Breast epithelium (tissue), 4 donors: ENCODE measurements at places on chromosomes 7 and 10.
A peak's percentile ranks its signal among the peaks of the same experiment; 100 is the strongest.

GRCh38 chr7:127782654-127783559 lies 130.9 kb downstream of the SND1 start:
- no peak for DNase-seq

DNA sequence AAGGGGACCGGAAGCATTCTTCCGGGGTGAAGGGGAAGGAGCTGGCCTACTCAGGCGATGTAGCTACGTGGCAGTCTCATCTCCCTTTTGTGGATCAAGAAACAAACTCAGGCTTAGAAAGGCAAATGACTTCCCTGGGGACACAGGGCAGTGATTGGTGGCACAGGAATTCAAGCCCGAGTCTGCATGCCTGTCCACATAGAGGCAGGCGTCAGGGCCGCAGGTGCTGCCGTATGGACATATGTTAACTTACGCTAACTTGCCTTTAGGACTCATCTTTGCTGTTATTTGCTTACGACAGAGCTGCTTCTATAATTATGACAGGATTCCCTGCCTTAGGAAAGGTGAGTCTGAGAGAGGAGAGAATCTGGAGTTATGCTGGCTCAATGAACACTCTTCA lies 42.3 kb upstream of the KLF6 start:
- DNase-seq, result no peak

GRCh38 chr7:80243425-80243824 lies 108.8 kb downstream of the GNAI1 start:
- DNase-seq, result no peak

DNA sequence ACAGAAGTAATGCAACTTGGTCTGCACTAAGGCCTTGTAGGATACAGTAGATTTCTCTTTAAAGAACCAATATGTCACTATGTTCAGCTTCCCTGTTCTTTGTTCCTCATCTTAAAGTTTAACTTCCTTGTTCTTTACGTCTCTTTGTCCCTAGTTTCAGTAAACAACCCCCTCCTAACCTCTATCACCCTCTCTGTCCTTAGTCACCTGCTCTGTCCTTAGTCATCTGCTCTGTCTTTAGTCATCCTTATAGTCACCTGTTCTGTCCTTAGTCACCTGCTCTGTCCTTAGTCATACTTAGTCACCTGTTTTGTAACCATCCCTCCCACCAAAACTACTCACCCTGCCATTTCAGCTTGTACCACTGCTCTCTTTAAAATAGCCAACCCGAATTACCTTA lies 144.6 kb upstream of the TMEM106B start:
- DNase-seq, result no peak

DNA sequence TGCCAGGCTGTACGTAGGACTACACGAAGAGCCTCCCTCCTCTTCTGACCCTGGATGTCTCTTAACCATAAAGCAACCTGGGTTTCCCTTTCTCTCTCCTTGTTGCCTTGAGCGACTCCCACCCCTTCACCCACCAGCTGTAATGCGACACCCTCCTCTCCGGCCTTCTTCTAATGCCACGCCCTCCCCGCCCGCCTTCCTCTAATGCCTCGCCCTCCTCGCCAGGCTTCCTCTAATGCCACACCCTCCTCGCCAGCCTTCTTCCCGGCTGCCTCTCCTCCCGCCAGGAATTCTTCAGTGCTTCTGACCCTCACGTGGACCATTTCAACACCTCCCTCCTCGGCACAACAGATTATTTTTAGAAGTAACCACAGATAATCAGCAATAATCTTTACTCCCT lies 348.5 kb upstream of the SHH start:
- DNase-seq, result no peak

GRCh38 chr7:94903971-94904370 lies 3.4 kb upstream of the PPP1R9A start:
- DNase-seq, result no peak

DNA sequence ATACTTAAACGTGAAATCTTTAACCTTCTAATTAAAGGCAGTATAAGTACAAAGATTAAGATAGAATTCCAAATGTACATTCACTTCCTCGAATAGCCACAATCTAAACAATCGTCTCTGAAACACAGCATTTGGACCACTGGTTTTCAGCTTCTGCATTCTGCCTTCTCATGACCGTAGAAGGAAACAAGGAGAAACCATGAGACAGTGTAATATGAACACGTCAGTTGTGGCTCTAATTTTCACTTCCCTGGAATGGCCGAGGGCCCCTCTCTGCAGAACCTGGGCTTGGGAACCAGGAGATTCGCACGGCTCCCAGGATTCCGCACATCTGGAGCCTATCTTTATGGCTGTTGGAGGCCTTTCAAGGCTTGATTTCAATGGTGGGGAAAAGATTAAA lies 189.3 kb downstream of the KLF6 start:
- no peak for DNase-seq

- DNase-seq, result no peak
These were observed 17.7 kb downstream of the PCGF5 start for GRCh38 chr10:91238191-91238590.

- no peak for DNase-seq
These were observed 284.2 kb downstream of the C7orf25 start for GRCh38 chr7:42627626-42628025.

- no peak for DNase-seq
These were observed 82.6 kb downstream of the ATE1 start for GRCh38 chr10:121845044-121845784.

DNA sequence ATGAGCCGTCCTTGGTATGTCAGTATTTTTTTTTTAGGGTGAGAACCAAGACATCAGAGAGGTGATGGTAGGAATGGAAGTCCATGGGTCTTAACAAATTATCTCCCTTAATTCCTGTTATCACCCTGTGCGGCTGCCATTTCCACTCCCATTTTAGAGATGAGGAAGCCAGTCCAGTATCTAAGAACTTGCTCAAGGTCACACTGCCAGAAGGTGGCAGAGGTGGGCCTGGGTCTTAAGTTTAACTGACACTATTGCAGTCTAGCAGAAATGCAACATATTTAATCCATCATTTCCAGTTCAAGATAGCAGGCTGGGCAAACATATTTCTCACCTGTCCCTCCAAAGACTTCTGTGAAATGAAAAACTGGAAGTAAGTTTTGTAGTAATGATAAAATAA lies 108.3 kb downstream of the GLI3 start:
- DNase-seq, result no peak

DNA sequence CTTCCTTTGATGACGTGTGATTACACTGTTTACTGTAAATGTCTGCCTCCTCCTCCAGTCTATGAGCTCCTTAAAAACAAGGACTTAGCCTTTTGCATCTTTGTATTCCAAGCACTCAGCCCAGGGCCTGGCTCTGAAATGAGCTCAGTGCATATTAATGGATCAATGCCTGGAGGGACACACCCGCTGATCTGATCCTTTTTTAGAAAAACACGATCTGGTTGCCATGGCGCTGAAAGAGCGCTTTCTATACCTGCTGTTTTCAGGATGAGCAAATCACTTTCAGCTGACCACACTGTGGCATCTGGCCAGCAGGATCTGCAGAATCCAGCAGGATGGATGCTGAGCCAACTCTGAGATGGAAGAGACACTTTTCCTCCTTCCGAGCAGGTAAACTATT lies 37.8 kb upstream of the GARS1 start:
- peak; percentile 94 for DNase-seq

DNA sequence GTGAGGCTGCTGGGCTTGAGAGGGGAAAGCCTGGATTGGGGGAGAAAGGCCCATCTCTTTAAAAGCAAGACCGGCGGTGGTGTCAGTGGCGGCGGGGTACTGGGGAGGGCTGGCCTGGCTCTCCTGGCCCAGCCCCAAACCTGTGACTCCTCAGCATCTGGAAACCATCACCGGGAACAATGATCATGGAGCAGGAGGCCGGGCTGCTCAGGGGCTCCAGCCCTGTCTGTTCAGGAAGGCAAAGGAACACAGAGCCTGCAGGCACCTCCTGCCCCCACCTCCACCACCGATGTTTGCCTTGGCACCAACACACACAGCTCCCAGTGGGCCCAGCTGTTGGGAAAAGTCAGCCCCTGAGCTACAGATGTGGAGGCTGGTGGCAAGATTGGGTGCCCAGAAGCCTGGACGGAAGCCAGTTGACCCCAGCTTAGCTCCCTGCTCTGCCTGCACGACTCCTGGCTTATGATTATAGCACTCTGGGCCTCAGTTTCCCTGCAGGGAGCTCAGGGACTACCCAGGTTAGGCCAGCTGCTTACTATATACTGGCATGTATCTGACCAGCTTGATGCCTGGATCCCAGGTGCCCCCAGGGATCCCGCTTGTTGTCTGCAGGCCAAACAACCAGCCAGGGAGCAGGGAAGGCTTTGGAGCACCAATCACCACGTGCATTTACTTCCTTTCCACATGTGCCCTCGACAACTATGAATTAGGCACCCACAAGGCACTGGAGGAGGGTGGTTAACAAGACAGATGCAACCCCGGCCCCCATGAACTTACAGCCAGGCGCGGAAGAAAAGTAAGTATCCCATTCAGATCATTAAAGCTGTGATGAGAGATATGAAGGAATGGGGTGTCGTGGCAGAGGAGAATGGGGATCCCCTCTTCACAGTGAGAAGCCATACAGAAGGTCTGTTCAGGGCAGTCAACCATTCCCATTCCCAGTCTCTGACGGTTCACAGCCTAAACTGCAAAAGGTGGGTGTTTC lies 37.3 kb downstream of the ZCCHC24 start:
- peak; percentile 53 for DNase-seq

- no peak for DNase-seq
These were observed 446.1 kb downstream of the GRM8 start for GRCh38 chr7:126806614-126807013.

DNA sequence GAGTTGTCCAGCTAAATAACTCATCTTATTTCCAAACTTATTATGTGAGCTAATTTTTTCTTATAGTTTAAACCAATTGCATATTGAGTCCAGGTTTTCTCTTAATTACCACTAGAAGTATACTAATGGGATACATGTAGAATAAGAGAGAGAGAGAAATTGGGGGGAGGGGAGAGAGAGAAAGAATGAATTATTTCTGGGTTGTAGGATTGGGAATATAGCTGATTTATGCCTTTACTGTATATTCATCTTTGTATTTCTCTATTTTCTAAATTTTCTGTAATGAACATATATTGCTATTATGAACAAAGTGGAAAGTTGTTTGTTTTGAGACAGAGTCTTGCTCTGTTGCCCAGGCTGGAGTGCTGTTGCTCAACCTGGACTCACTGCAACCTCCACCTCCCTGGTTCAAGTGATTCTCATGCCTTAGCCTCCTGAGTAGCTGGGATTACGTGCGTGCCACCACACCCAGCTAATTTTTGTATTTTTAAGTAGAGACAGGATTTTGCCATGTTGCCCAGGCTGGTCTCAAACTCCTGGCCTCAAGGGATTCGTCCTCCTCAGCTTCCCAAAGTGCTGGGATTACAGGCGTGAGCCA lies 26.1 kb upstream of the ITGB1 start:
- DNase-seq, result no peak

DNA sequence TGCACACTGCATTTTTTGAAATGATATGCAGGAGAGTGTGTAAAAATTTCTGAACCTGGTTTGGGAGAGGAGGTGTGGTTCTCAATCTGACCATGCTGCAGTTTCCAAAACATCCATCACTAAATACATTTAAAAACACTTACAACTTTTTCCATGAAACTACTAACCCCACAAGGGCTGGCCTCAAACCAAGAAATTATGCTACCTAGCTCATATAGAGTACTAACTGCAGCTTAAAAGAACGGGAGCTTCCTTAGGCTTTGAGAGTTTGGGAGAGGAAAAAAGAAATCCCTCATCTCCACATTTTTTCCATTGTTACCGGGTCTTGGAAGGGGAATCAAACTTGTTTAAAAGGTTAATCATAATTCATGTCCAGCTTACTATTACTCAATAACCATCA lies 214.2 kb downstream of the GLI3 start:
- DNase-seq, result no peak

GRCh38 chr10:130686689-130687300 lies 550.6 kb downstream of the GLRX3 start:
- no peak for DNase-seq

GRCh38 chr10:121262774-121263430 lies 335.3 kb downstream of the FGFR2 start:
- no peak for DNase-seq

GRCh38 chr7:9945131-9945530 lies 1028.5 kb upstream of the PHF14 start:
- DNase-seq, result no peak
